Colonic mucosa (tissue), 4 donors: ENCODE measurements at places on chromosomes 12 and 14. TPM values are rescaled to one million over a fixed set of nuclear protein-coding genes. Genes with fewer than 3 reads are reported as not detected.

- no peak overlapping the region for H3K4me3 ChIP-seq
- H3K4me1 ChIP-seq: no peaks in the 10 kb centered on the region
- no peaks in the 10 kb centered on the region for H3K36me3 ChIP-seq
These were observed 129.8 kb upstream of the USP15 start for GRCh38 chr12:62130402-62130801.

GRCh38 chr14:48546996-48547395 lies 871.6 kb upstream of the MDGA2 start:
- H3K27me3 ChIP-seq: no peaks in the 10 kb centered on the region
- H3K4me3 ChIP-seq: no peak overlapping the region
- no peak for DNase-seq

- no peaks in the 10 kb centered on the region for H3K36me3 ChIP-seq
- H3K4me1 ChIP-seq: no peaks in the 10 kb centered on the region
- H3K4me3 ChIP-seq: no peak overlapping the region
- no peak for DNase-seq
- H3K27me3 ChIP-seq: no peaks in the 10 kb centered on the region
These were observed 12.9 kb upstream of the OXA1L start for GRCh38 chr14:22753586-22753985.

DNA sequence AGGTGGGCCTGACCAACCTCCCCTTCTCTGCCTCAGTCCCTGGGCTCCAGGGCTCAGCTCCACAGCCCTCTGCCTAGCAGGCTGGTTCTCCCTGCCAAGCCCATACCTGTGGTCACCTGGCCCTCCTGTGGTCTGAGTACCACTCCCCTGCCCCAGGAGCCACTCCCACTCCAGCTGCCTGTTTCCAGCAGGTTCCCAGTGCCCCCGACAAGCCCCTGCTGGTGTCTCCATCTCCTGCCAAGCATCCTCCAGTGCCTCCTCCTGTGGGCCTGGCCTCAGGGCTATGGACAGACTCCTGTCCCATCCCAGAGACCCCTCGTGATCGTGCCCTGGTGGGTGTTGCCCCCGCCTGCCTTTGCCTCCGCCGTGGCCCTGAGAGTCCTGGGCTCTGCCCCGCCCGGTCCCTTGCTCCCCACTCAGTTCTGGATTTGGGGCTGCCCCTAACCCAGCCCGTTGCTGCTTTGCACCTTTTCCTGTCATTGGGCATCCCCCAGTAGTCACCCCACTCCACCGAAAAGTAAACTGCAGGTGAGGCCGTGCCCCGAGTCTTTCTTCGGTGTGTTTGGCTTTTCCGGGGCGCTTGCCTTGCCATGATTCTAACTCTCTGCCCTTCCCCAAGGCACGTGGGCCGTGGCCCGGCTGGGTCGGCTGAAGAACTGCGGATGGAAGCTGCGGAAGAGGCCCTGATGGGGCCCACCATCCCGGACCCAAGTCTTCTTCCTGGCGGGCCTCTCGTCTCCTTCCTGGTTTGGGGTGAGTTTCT lies 9.8 kb downstream of the MEG3 start:
- DNase-seq: no peak
- no peaks in the 10 kb centered on the region for H3K27me3 ChIP-seq
- H3K4me3 ChIP-seq: no peak overlapping the region

- no peak for DNase-seq
- H3K27me3 ChIP-seq: no peaks in the 10 kb centered on the region
- no peak overlapping the region for H3K4me3 ChIP-seq
- H3K4me1 ChIP-seq: peaks cover 3% of the 10 kb centered on the region
- H3K27ac ChIP-seq: no peak overlapping the region
These were observed 14.0 kb downstream of the RNASE2 start for GRCh38 chr14:20969336-20969735.

GRCh38 chr14:74647061-74647677 lies 35.1 kb upstream of the LTBP2 start:
- H3K4me3 ChIP-seq: no peak overlapping the region
- no peak overlapping the region for H3K27ac ChIP-seq
- no peaks in the 10 kb centered on the region for H3K4me1 ChIP-seq
- no peaks in the 10 kb centered on the region for H3K27me3 ChIP-seq
- no peak for DNase-seq

The P3H3 gene
- total RNA-seq: 4.4 TPM

DNA sequence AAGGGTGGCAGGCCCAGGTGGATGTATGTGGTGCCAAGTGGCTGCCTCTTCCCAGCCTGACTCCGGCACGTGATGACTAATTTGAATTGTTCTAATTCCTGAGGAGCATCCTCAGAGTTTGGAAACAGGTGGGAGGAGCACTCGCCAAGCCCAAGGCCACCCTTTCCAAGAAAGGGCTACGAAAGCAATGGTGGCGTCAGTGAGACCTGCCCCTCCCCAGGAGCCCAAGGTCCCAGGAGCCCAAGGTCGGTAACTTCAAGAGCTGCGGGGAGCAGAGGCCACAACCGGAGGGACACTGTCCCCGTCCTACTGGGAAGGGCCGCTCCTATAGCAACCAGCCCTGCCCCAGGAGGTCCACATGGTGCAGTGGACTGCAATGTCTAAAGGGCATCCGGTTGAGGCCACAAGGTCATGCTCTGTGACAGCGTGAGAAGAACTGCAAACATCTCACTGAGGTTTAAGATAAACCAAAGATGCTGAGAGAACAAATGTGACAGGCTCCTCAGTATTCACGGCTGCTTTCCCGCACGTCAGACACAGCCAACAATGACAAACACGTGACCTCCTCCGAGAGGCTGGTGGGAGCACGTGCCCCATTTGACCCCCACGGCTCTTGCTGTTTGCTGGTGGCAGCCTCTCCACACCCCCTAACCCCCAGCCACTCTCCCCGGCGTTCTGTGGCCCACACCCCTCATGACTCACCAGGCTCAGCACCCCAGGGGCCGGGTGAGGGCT lies 79.6 kb downstream of the ITPK1 start:
- H3K36me3 ChIP-seq: no peaks in the 10 kb centered on the region
- DNase-seq: no peak
- no peak overlapping the region for H3K4me3 ChIP-seq
- no peaks in the 10 kb centered on the region for H3K27me3 ChIP-seq
- H3K4me1 ChIP-seq: peaks cover 36% of the 10 kb centered on the region
- no peak overlapping the region for H3K27ac ChIP-seq

DNA sequence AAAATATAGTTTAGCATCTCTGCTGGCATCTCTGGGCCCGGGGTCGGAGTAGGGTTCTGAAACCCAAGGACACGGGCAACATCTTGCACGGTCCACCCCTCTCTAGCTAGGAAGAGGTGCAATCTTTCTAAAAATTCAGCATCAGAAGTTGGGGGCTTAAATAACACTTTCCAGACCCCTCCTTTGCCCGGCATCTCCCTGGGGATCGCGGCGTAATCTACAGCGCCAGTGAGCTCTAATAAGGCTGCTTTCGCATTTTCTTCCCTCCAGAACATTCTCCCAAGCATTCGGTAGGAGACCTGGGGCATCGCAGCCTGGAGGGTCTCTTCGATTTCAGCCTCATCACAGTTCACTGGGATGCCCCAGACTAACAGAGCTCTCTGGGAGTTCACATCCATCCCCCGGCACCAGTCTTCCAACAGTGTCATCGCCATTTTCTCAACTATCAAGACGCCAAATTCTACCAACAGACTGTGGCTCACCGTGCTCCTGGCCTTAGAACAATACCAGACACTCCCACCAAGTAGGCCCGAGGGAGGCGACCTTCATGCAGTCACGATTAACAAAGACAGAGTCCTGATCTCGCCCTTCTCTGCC lies 880 bp downstream of the PNMA1 start:
- peak overlapping the region; percentile 87 for H3K4me3 ChIP-seq
- H3K36me3 ChIP-seq: no peaks in the 10 kb centered on the region
- no peaks in the 10 kb centered on the region for H3K4me1 ChIP-seq
- H3K27ac ChIP-seq: peak overlapping the region; percentile 96
- DNase-seq: no peak
- no peaks in the 10 kb centered on the region for H3K27me3 ChIP-seq

DNA sequence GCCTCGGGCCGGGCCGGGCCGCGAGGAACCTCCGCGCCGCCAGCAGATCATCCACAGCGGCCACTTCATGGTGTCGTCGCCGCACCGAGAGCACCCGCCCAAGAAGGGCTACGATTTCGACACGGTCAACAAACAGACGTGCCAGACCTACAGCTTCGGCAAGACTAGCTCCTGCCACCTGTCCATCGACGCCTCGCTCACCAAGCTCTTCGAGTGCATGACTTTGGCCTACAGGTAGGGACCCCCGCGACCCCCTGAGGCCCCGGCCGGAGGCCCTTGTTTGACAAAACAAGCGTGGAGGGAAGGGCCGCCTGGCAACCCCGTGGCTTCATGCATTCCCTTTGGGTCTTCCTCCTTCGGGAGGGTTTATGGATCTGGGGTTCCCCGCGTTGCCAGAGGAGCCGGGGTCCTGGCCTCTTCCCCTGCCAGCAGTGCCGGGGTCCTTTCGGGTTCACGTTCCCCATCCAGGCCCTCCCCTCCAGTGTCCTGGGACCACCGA lies 526 bp downstream of the MLXIP start:
- peak overlapping the region; percentile 81 for H3K4me3 ChIP-seq
- no peaks in the 10 kb centered on the region for H3K36me3 ChIP-seq
- H3K4me1 ChIP-seq: peaks cover 11% of the 10 kb centered on the region
- H3K27ac ChIP-seq: peak overlapping the region; percentile 80
- H3K27me3 ChIP-seq: no peaks in the 10 kb centered on the region
- peak; percentile 44 for DNase-seq

DNA sequence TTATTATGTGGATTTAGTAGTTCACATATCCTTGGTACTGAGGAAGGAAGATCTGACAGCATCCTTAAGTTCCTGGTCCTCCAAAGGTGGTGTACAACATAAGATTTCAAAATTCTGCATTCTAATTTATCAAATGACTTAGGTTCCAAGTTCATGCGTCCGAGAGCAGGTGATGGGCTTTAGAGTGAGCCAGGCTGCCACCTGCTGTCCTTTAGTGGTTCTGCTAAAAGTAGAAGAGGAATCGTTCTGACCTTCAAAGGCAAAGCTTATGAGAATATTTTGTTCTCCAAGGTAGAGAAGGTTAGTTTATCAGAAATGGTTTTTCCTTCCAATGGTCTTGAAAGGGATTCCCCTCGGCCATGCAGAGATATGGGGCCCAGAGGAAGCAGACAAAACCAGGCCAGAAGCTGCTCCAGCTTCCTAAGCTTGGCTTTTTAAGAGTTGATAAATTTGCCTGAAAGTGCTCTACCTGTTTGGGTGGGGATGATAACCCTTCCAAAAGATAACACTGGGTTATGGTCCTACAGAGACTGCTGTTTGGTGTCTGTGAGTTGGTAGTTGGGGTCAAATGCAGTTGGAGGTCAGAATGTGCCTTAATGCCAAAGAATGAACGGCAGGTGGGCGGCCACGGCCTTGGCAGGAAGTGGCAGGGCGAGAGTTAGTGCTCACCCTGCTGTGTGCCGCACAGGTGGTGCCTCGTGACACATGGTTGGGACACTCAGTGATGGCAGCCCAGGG lies 29.1 kb upstream of the LRTM2 start:
- H3K4me3 ChIP-seq: no peak overlapping the region
- DNase-seq: peak; percentile 76
- no peaks in the 10 kb centered on the region for H3K27me3 ChIP-seq
- H3K36me3 ChIP-seq: no peaks in the 10 kb centered on the region
- H3K27ac ChIP-seq: no peak overlapping the region
- H3K4me1 ChIP-seq: peaks cover 4% of the 10 kb centered on the region

DNA sequence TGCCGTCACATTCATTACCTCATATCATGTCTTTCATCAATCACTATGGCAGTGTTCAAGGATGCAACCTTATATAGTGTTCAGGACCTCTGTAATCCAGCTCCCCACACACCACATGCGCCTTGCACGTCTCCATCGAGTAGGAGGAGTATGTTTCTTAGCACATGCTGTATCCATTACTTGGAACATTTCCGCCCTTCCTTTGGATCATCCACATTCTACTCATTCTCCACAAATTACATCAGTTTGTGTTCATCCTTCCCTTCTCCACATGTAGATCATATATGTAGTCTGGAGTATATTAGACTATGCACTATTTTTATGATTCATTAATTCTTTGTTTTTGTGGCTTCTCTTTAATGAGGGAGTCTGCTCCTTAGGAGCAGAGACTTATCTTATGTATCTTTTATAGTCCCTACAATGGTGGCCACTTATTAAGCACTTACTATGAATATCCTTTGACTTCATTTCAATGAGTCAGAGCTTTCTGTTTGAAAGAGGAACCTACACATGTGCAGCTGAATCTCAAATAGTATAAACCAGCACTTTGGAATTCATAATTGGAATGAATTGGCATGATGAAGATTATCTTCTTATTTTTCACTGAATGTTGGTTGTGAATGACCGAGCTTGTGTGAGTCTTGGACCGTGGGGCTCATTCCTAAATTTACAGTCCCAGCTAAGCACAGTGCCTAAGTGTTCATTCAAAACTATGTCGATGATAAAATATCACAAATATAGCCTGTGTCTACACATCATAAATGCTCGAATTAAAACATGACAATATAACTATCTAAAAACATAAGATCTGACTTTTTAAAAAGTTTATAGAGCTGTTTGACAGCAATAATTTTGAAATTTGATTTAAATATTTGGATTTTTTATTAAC lies 30.2 kb upstream of the NPAS3 start:
- DNase-seq: no peak
- no peak overlapping the region for H3K4me3 ChIP-seq
- H3K27me3 ChIP-seq: no peaks in the 10 kb centered on the region
- no peaks in the 10 kb centered on the region for H3K4me1 ChIP-seq
- no peaks in the 10 kb centered on the region for H3K36me3 ChIP-seq

The FSCB gene
- total RNA-seq: not detected

GRCh38 chr14:100294213-100294962 lies 11.9 kb downstream of the SLC25A29 start:
- H3K27me3 ChIP-seq: no peaks in the 10 kb centered on the region
- no peak for DNase-seq
- no peak overlapping the region for H3K4me3 ChIP-seq
- H3K36me3 ChIP-seq: no peaks in the 10 kb centered on the region

GRCh38 chr14:79510659-79511058 lies 700.6 kb downstream of the DIO2 start:
- H3K4me3 ChIP-seq: no peak overlapping the region
- H3K4me1 ChIP-seq: no peaks in the 10 kb centered on the region
- DNase-seq: no peak
- H3K36me3 ChIP-seq: no peaks in the 10 kb centered on the region

DNA sequence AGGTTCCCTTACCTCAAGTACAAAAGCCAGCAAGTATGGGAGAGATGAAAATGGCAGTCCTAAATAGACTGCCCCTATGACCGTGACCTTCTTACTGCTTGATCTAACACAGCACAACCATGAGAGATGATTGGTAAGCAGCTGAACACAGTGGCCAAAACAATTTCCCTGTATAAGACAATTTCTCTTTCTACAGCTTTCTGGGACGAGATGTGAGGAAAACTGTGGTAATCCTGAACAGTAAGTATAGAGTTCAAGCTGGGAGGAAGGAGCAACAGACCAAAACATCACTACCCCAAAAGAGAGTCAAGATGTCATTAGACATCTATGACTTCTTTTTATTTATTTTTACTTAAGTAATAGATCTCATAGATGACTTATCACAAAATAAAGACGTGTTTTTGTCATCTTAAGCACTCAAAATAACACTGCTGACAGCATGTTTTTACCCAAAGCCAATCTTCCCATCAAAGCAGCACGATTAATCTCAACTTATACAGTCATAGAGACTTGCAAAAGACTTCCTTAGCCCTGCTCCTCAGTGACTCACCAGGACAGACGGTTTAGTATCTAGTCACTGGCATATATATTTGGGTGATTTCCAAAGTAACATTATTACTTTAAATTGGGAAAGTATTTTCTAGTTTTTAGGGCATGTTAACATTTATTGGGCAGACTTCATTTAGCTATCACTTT lies 3.7 kb downstream of the TMEM52B start:
- no peaks in the 10 kb centered on the region for H3K27me3 ChIP-seq
- H3K27ac ChIP-seq: no peak overlapping the region

GRCh38 chr12:49330032-49330619 lies 6.9 kb downstream of the C1QL4 start:
- DNase-seq: no peak
- H3K4me1 ChIP-seq: no peaks in the 10 kb centered on the region
- peaks cover 16% of the 10 kb centered on the region for H3K27me3 ChIP-seq
- no peak overlapping the region for H3K4me3 ChIP-seq
